ENCODE measurements at places on chromosomes 5 and 9.

GRCh38 chr5:163459462-163459818 is 462 bp downstream of the NUDCD2 start:
- no peak for DNase-seq

GRCh38 chr9:95505717-95506427 is 10.9 kb downstream of the PTCH1 start:
- peak; percentile 94 for DNase-seq

DNA sequence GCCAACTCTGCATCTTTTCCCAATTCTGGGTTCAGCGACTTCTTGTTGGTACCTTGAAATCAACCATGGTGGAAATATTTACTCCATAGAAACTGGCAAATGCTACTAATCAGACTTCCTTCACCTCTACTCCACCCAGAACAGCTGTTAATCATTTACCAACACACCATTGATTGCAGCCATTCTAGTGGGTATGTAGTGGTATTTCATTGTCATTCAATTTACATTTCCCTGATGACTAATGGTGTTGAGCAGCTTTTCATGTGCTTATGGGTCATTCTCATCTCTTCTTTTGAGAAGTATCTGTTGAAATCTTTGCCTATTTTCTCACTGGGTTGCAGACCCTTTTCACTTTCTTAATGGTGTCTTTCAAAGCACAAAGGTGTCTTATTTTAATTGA is 122.4 kb upstream of the MSX2 start:
- no peak for DNase-seq

DNA sequence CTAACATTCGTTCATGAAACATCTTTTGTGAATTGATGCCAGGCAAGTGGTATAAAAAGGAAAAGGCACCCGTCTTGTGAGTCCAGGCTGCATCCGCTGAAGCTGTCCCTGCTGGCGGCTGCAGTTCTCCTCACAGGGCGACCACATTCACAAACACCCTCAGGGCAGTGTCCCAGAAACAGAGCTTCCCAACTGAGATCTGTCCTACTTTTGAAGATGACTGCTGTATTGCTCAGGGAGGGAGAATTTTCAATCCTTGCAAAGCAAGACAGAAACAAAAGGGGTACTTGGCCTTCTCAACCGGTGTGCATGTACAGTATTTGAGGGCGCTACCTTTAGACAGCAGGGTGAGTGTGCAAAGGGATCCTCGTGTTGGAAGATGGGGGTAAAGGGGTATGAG is 316.1 kb downstream of the GADD45G start:
- DNase-seq, result peak; percentile 25

GRCh38 chr9:113296796-113297558 is 6.2 kb downstream of the RNF183 start:
- DNase-seq, result peak; percentile 50

DNA sequence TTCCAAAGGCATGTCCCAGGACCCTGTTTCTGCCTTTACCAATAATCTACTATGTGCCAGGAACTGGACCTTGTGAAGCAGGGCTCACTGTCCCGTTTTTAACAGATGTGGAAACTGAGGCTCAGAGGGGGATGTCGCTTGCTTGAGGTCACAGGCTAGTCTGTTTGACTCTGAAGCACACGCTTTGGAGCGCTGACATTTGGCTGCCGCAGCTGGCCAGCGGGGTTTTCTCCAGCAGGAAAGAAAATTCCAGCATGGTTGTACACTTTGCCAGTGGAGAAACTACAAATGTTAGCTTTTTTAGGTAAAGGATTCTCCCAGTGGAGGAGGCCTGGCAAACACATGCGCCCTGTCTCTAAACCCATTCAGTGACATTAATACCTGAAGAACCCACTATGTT is 50.5 kb downstream of the SH3PXD2B start:
- DNase-seq, result no peak

DNA sequence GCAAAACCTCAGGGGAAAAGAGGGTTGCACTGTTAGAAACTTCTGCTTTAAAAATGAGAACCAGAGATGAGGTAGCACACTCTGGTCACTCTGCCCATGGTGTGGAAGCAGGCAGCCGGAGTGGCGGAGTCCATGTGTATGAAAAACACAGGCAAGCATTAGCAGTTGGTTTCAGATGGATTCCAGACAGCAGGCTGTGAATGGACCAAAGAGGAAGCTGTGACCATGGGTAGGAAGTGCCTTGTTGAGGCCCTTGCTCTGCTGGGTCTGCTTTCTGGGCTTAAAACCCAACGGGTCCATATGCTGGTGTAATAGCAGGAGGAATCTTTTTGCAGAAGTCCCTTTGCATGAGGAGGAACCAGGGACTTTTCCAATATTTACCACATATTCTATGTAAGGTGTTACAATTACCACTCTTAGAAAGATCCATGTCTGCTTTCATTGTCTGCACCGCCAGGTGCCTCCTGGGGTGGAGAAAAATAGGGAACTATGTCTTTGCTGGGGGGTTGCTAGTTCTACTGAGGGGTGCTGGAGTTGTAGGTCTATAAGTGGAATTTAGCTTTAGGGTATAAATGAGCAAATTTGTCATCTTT is 77.0 kb downstream of the ANKRD55 start:
- no peak for DNase-seq

DNA sequence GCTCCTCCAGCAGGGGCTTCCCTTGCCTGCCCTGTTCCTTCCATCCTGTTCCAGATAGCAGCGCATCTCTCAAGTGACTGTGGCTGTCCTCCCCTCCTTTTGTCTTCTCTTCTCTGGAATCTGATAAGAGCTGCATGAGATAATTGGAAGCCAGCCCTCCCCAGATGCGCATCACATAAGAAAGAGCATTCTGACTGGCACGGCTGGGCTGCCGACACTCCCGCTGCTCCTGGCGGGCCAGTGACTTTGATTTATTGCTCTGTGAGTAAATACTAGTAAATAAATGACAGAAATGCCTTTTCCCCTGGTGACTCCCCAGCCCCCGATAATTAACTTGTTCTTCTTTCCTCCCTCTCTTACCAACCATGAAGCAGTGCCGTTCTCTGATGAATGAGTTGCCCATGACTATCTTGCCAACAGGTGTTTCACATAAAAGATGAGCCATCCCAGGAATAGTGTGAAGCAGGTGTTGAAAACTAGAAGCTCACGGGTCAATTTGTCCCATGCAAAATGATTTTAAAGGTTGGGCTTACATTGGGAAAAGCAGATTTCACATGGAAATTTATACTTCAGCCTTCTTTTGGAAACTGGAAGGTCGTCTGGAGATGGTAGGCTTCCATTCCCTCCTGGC is 212.3 kb downstream of the ERCC6L2 start:
- DNase-seq, result peak; percentile 87

All from NCI-H69 (cell line).